CD4-positive, alpha-beta T cell treated with Interleukin-2 at 100 ng/mL for 4 hours (primary cell): ENCODE measurements at places on chromosomes 12 and 14.

GRCh38 chr12:123056053-123056452 lies 75.6 kb downstream of the ARL6IP4 start:
- DNase-seq, result no peak

- DNase-seq, result no peak
Measured at GRCh38 chr14:75476274-75476995, 45.8 kb upstream of the BATF start.

- no peak for DNase-seq
Measured at GRCh38 chr14:61247935-61248334, 33.2 kb downstream of the TMEM30B start.

DNA sequence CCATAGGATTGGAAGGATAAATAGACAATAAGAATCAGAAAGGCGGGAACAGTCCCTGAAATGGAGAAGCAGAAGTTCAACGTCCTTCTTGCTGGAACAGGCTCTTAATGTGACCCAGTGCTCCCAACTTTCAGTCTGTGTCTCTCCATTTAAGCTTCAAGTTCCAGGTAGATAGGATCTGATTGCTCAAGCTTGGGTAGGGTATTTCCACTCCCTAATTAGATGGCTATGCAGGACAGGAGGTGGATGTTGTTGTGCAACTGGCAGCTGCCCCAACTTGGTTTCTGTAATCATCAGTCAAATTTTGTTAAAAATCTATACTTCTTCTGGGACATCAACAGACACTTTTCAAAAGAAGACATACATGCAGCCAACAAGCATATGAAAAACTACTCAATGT lies 266.2 kb downstream of the C12orf75 start:
- no peak for DNase-seq

- DNase-seq, result no peak
Measured at GRCh38 chr12:42862055-42862454, 272.5 kb upstream of the PRICKLE1 start.

GRCh38 chr14:89255012-89255411 lies 162.0 kb downstream of the FOXN3 start:
- no peak for DNase-seq

DNA sequence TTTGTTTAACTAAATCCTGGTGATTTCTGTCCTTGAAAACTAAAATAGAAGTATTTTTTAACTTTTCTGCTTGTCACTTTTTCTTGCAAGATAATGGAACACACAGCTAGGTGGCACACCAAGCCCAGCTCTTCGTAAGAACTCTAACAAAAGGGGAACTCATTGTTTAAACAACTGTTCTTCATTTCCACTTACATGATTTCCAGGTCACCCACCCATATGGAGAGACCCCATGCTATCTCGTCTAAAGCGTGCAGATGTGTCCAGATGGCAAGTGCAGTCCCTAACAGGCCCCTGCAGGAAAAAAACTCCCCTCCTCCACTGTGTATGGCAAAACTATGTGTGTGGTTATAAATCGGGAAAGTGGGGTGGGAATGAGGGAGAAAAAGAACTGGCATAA lies 43.3 kb upstream of the NT5DC3 start:
- DNase-seq, result peak; percentile 51

DNA sequence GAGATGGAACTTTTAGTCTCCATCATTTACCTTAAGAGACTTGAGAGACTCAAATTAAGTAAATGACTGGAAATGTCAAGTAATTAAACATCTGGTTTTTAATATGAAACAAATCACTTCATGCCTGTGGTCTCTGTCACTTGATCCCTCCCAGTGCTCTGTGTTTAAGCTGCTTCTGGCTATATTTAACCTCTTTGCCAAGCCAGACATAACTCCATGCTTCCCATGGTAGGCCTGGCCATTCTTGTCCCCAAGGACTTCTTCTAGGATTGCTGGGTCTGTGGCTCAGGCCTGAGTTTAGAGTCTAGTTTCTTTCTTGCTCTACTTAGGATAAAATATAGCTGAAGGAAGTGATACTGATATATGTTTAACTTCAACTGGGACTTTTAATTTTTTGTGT lies 1013.6 kb downstream of the FLRT2 start:
- no peak for DNase-seq

GRCh38 chr12:65598688-65599087 lies 225.6 kb upstream of the HMGA2 start:
- no peak for DNase-seq

GRCh38 chr12:62722971-62723680 lies 211.8 kb downstream of the PPM1H start:
- DNase-seq, result no peak

DNA sequence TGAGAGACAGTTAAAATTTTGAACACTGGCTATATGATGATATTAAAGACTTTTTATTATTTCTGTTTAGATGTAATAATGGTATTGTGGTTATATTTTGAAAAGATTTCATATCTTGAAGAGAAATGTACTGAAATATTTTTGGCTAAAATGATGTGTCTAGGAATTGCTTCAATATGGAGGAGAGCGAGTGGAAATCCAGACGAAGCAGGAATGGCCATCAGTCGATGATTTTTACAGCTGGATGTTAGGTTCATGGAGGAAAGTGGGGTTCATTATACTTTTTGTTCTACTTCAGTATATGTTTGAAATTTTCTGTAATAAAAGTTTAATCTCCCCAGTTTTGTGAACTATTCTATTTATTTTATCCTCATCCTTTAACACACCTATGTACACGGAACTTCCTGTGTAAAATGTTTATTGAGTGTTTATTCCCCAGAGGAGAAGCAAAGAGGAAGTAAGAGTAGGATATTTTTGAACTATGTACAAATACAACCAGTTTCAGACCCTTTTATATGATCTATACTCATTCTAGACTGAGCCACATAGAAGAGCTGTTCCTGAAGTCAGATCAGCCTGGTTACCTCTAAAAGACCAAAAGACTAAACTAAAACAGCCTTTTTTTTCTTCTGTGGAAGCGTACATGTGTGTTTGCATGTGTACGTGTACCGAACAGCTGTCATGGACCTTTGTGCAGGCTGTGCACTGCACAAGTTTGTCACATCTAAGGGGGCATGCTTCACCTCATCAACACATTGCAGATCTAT lies 211.0 kb upstream of the NUDT4 start:
- DNase-seq, result no peak

GRCh38 chr12:95700316-95700785 lies 90.2 kb downstream of the NTN4 start:
- DNase-seq, result no peak

DNA sequence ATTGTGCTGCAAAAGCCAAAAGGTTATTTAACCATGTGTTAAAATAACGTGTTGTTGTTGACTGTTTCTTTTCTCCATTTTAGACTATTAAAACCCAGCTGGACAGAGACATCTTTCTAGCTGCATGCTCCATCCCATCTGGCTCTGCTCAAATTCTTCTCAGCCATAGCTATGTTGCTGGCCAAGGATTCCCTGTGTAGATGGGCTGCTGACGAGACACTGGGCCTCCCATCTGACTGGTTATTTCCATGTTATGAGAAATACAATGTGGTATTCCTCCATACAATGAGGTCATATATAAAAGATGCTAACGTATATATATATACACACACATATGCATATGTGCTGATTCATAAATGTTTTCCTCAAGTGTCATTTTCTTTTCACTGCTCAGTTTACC lies 30.1 kb downstream of the MED13L start:
- no peak for DNase-seq

- DNase-seq, result no peak
Measured at GRCh38 chr12:113396828-113397496, 6.7 kb downstream of the SDS start.

DNA sequence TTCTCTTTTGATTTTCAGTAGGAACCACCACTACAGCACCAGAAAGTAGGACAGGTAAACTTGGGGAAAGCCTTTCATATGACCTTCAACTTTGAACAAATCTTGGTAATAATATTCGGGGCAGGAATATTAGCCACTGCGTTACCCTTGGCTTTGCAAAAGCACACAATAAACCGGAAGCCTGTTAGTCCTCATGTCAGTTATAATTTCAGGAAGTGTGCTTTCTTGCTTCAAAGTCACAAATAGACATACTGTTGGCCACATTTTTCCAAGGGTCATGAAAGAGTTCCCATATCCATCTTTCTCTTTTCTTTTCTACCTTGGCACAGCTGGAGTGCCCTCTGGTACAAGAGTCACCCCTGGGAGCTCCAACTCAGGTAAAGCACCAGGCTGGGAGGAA lies 167.2 kb upstream of the CNTN1 start:
- DNase-seq, result no peak

DNA sequence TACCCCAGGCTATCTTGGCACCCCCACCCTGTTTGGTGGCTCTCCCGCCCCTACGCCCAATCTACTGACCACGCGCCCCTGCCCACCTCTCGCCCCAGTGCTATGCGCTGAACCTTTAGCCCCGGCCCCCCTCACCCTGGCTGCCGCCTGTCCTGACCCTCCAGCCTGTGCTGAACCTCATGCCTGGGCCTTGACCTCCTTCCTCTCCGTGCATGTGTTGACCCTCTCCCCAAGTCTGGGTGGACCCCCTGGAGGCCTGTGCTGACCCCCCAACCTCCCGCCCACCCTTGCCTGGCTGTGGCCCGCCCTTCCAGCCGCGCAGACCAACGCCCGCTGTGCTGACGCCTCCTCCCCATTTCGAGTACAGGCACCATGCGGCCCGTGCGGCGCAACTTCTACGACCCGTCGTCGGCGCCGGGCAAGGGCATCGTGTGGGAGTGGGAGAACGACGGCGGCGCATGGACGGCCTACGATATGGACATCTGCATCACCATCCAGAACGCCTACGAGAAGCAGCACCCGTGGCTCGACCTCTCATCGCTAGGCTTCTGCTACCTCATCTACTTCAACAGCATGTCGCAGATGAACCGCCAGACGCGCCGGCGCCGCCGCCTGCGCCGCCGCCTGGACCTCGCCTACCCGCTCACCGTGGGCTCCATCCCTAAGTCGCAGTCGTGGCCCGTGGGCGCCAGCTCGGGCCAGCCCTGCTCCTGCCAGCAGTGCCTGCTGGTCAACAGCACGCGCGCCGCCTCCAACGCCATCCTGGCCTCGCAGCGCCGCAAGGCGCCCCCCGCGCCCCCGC lies 20.7 kb downstream of the DTX1 start:
- no peak for DNase-seq

DNA sequence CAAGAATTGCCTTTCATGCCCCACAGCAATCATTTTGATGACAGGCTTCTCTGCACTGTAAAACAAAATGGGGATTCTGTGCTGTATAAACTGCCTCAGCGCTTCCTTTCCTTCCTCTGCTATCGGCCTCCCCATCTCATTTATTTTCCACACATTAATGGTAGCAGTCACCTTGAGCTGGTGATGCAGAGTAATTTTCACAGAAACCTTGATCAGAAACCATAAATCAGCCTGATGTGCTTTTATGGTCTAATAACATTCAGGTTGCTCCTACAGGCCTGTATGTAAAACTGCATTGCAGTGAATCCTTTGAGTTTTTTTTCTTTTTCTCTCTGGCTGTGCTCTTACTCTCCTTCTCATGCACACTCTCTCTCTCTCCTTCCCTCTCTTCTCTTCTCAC lies 578.4 kb upstream of the STXBP6 start:
- DNase-seq, result no peak

DNA sequence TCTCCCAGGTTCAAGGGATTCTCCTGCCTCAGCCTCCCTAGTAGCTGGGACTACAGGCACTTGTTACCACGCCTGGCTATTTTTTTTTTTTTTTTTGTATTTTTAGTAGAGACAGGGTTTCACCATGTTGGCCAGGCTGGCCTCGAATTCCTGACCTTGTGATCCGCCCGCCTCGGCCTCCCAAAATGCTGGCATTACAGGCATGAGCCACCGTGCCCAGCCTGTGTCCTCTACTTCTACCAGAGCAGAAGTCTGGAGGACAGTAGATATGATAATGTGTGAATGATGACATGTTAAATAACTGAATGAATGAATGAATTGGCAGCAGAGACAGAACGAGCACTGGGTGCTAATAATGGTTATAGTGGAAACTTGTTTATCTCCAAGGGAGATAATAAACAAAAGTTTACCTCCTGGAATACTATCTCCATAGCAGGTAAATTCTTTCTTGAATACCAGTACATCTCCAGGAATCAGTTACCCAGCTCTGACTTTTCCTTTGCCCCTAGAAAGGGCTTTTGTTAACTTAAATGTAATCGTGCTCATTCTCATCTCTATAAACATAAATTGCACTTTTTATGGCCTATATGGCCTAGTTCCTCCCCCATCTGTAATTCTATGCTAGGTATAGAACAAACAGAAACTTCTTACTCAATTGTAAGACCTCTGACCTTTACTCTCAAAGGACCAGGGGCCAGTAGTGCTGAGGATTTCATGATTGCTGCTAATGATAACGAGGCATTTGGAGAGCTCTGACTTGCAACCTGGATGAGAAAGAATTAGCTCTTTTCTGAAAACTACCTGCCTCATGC lies 7.2 kb upstream of the LGALS3 start:
- DNase-seq, result no peak

GRCh38 chr14:92584816-92585215 lies 71.2 kb downstream of the RIN3 start:
- DNase-seq, result no peak

GRCh38 chr14:105947599-105947998 lies 421.2 kb downstream of the TMEM121 start:
- DNase-seq, result no peak

GRCh38 chr14:77014004-77014604 lies 14.4 kb downstream of the IRF2BPL start:
- DNase-seq, result no peak

GRCh38 chr14:101865288-101865687 lies 99.1 kb upstream of the DYNC1H1 start:
- DNase-seq, result no peak

DNA sequence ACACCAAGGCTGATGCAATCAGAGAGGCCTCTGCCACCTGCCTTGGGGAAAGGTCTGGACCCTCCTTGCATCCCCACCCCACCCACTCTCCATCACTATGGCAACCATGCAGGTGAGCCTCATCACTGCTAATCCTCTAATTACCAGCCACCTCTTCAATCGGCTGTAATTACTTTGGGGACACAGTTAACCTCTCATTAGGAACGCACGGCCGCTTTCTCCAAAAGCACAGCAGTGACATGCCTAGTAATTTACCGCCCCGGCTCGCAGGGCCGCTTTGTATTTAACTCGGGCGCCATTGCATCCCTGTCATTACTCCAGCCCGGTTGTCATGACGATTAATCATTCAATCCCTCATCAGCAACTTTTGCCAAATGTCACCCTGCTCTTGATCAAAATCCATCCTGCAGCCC lies 36.3 kb upstream of the FAM222A start:
- no peak for DNase-seq

GRCh38 chr12:88366101-88366500 lies 214.2 kb downstream of the KITLG start:
- no peak for DNase-seq

GRCh38 chr14:56687123-56687522 lies 107.5 kb downstream of the TMEM260 start:
- no peak for DNase-seq
